Hematopoietic multipotent progenitor cell treated with erythropoietin and hydrocortisone succinate and interleukin-3 and kit ligand, for 15 days (in vitro differentiated cells): ENCODE measurements at places on chromosomes 3 and 15.

- no peak for DNase-seq
Observed at GRCh38 chr3:38533285-38533976, 37.3 kb downstream of the EXOG start.

GRCh38 chr15:41688671-41689070, 28.5 kb downstream of the MGA start:
- DNase-seq, result no peak

DNA sequence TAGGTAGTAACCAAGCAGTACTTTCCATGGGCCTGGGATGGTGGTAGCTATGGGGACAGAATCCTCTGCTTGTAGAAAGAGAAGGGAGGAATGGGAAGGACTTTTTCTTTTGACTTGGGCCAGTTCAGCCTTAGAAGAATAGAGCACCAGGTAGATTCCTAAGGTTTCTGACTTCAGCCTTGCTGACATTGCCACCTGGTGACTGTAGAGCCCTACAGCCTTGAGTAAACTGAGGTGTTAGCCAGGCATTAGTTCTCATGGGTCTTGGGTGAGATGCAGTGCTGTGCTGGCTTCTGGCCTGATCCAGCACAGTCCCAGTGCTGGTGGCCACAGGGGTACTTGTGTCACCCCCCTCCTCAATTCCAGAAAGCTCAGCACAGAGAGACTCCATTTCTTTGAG, 171.1 kb downstream of the ZBBX start:
- no peak for DNase-seq

GRCh38 chr15:47401427-47401826, 315.9 kb upstream of the SEMA6D start:
- DNase-seq, result no peak

GRCh38 chr3:119841808-119842471, 60.0 kb downstream of the NR1I2 start:
- no peak for DNase-seq

DNA sequence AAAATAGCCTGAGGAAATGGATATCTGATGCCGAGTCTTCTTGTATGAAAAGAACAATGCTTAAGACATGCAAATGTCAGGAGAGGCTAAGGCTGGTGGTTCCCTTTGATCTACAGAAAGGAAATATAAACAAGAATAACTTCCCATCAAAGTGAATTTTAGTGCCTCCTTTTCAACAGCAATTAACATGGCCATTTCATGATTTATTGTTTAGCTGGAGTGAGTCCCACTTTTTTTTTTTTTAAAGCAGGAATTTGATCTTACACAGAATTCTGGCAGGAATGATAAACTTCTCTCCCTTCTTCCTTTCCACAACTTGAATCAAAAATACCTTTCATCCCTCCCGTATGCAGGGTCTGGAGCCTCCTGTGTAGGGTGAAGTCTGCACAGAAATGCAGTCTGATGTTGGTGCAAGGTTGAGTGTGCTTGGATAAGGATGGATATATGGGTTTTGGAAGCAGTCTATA, 287.0 kb downstream of the MEX3B start:
- no peak for DNase-seq

GRCh38 chr3:137852391-137852830, 88.3 kb downstream of the SOX14 start:
- DNase-seq, result no peak

DNA sequence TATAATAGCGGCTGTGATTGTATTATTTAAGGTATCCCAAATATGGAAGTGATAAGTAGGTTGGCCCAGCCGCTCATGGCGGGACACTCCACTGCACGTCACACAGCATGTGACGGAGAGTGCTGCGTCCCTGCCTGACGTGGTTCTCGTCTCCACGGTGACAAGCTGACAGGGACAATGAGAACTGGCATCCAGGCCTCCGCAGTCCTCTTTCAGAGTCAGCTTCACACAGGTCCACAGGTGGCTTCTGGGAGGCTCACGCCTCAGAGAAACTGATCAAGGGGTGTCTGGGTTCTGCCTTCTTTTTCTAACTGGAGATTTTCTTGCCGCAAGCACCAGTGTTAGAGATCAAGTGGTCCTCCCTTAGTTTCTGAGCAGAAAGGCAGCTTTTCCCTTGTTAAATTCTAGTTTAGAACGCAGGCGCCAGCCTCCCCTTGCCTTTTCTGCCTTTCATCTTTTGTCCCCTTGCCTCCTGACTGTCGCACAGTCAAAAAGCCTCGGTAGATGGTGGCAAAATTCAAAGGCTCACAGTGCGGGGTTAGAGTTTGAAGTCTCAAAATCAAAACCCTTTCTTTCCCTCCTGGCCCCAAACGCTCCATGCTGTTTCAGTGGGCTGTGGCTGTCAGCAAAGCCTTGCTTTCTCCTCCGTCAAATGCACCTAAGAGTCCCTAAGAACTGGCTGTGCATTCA, 120.9 kb downstream of the ATP10A start:
- DNase-seq, result no peak

GRCh38 chr3:13594991-13595421, 46.1 kb downstream of the FBLN2 start:
- DNase-seq, result no peak
